ENCODE measurements at places on chromosomes 1 and 21.
A peak's percentile ranks its signal among the peaks of the same experiment; 100 is the strongest.

DNA sequence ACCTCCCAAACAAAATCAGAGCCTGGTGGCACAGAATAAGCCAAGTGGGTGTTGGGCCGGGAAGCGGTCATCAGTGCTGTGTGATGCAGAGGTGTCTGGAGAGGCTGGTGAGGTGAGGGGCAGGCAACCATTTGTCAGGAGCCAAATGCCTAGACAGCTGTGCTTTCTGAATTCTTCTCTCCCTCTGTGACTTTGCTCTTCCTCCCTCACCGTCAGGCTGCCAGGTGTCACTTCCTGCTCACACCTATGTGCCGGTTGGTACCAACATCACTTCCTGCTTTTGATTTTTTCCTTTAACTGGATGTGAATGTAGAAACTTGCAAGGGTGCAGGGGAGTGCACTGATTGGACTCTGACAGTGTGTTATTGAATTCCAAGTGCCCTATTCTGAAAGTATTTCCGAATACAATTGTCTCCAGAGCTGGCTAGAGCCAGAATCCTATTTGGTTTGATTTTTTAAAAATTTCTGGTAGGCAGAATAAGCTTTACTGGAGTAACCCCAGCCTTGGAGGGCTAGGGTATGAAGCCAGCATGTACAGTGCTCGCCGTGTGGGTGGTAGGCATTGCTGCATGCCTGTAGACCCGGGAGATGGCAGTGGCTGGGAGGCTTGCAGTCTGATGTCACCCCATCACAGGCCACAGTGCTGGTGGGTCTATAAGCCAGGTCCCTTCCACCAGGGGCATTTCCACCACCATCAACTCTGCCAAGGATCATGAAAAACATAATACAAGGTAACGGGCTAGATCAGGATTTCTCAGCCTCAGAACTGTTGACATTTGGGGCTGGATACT is 210.9 kb downstream of the KAZN start:
- H3K27ac ChIP-seq, result no peak overlapping the region
- H3K4me1 ChIP-seq, result no peaks in the 10 kb centered on the region

DNA sequence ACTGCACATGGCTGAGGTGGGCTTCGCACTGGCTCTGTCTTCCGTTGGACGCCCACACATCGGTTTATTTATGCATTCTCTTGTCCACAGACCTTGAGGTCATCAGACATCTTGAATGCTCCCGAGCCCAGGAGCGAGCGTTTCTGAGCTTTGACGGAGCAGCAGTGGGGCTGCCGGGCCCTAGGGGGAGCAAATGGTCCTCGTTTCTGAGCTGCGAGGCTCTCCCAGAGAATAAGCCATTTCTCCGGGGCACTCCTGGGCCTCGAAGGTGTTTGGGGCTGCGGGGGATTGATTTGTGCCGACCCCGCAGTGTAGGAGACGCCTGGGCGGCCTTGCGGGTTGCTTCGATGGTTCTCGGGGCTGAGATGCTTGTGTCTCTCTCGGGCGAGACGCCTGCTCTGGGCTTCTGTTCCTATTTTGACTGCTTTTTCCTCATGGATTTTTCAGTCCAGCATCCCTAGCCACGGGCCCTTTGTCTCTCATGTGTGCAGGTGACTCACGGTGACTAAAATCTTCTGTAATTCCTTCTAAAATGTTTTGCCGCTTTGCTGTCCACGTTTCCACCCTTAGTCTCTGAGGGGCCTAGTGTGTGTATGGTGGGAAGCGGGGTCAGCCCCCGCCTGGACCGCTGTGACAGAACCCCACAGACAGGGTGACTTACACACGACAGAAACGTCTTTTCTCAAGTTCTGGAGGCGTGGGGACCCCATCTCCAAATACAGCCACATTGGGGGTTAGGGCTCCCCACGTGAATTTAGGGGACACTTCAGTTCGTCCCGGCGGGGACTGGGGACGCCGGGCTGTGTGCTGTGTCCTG is 62.1 kb downstream of the FAAP20 start:
- no peaks in the 10 kb centered on the region for H3K36me3 ChIP-seq
- 0 out of 2 replicates have a peak overlapping the region, but pooled peaks have one; percentile 22 for H3K4me3 ChIP-seq
- no peak overlapping the region for H3K27ac ChIP-seq
- no peaks in the 10 kb centered on the region for H3K27me3 ChIP-seq
- no peaks in the 10 kb centered on the region for H3K4me1 ChIP-seq

DNA sequence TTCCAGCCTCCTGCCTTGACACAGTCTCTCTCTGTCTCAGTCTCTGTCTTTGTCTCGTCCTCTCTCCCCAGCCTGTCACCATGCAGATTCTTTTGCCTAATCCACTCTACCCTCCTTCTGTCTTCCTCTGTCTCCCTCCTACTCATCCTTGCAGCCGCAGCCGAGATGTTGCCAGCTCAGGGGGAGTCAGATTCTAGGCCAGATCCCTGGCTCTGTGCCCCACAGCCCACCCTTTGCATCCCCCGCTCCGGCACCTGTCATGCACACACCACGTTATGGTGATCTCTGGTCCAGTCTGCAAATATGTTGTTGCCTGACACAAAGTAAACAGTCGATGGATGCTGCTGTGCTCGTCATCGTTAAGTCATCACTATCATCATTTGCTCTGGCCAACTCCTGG is 35.5 kb upstream of the IGSF21 start:
- no peaks in the 10 kb centered on the region for H3K27me3 ChIP-seq
- no peak overlapping the region for H3K4me3 ChIP-seq
- no peaks in the 10 kb centered on the region for H3K4me1 ChIP-seq
- H3K36me3 ChIP-seq, result no peaks in the 10 kb centered on the region
- DNase-seq, result no peak
- H3K27ac ChIP-seq, result no peak overlapping the region

DNA sequence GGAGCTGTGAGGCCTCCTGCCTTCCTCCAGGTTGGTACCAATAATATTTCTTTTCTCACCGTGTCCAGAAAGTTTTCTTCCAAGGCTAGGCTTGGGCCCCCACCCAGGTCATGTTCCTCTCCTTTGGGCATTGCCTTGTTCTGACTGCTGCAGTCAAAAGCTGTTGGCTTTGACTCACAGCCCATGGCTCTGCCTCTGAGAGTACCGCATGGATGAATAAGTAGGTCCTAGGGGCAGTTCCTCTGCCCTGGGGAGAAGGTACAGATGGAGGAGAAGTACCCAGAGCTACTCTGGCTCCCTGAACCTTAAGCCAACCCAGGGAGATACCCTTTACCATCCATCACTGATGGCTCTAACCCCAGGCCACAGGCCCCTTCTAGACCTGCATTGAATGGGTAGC is 115.0 kb downstream of the NAV1 start:
- DNase-seq, result no peak
- H3K4me1 ChIP-seq, result peaks cover 8% of the 10 kb centered on the region
- no peak overlapping the region for H3K27ac ChIP-seq
- H3K27me3 ChIP-seq, result no peaks in the 10 kb centered on the region

DNA sequence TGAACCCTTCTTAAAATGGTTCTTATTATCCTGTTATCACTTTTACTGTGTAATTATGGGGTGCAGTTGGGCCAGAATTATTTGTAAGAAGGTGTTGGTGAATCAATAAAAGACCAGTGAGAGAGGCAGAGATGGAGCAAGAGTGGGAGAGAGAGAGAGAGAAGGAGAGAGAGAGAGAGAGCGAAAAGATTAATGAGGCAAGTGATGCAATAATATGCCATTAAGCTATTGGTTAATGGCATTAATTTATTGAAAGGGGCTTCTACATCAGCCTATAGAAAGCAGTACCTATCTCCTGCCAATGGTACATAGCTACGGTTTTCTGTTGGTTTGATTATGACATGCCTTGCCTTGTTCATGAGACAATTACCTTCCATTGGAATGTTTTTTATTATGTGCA is 388.7 kb downstream of the RPS6KC1 start:
- H3K4me1 ChIP-seq, result no peaks in the 10 kb centered on the region
- no peak for DNase-seq
- no peak overlapping the region for H3K4me3 ChIP-seq
- no peak overlapping the region for H3K27ac ChIP-seq
- H3K27me3 ChIP-seq, result no peaks in the 10 kb centered on the region
- H3K36me3 ChIP-seq, result no peaks in the 10 kb centered on the region

DNA sequence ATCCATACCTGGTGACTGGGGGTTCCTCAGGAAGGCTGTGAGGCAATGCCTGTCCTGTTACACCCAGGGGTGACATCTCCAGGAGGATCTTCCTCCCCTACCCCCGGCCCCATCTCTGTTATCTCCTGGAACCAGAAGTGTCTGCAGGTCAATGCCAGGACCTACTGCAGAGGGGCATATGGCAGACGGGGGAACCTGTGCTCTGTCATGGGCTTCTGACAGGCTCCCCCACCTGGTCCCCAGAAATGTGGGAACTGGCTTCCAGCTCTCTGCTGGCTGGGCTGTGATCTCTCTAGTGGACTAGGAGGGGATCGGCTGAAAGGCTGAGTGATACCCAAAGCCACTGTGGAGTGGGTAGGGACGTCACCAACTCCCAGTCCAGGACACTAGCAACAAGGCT is 21.0 kb downstream of the KCND3 start:
- no peak for DNase-seq
- no peaks in the 10 kb centered on the region for H3K4me1 ChIP-seq
- no peak overlapping the region for H3K27ac ChIP-seq
- H3K36me3 ChIP-seq, result no peaks in the 10 kb centered on the region
- H3K27me3 ChIP-seq, result no peaks in the 10 kb centered on the region

DNA sequence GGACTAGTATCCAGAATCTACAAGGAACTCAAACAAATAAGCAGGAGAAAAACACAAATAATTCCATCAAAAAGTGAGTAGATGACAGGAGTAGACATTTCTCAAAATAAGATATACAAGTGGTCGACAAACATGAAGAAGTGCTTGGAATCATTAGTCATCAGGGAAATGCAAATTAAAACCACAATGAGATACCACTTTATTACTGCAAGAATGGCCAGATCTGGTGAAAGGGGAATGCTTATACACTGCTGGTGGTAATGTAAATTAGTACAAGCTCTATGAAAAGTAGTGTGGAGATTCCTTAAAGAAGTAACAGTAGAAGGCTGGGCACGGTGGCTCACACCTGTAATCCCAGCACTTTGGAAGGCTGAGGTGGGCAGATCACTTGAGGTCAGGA is 73.8 kb downstream of the POU2F1 start:
- H3K27ac ChIP-seq, result no peak overlapping the region
- H3K36me3 ChIP-seq, result no peaks in the 10 kb centered on the region
- no peak overlapping the region for H3K4me3 ChIP-seq
- H3K27me3 ChIP-seq, result no peaks in the 10 kb centered on the region
- peaks cover 38% of the 10 kb centered on the region for H3K4me1 ChIP-seq

DNA sequence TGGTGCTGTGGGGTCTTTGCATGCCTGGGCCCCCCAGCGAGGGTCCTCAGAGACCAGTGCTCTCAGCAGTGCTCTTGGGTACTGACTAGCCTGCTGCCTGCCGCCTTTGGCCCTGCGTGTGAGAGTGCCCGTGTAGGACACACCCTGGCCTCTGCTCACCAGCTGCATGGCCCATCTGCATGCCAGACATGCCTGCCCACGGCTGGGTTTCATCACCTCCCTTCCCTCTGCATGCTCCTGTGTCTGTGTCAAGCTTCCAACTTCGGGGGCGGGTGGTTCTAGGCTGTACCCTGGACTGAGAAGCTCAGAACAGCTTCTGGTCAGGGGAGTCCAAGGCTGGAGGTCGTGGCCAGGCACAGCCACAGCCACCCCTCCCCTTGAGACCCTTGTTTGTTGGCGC is 56.9 kb downstream of the PTPRF start:
- no peaks in the 10 kb centered on the region for H3K27me3 ChIP-seq
- no peaks in the 10 kb centered on the region for H3K36me3 ChIP-seq
- no peaks in the 10 kb centered on the region for H3K4me1 ChIP-seq
- DNase-seq, result no peak
- no peak overlapping the region for H3K27ac ChIP-seq

- no peaks in the 10 kb centered on the region for H3K27me3 ChIP-seq
- H3K27ac ChIP-seq, result no peak overlapping the region
- no peak overlapping the region for H3K4me3 ChIP-seq
- peaks cover 7% of the 10 kb centered on the region for H3K36me3 ChIP-seq
These were observed 814 bp downstream of the A3GALT2 start for GRCh38 chr1:33319949-33320618.

GRCh38 chr1:205477759-205478247 is 22.0 kb upstream of the BLACAT1 start:
- no peaks in the 10 kb centered on the region for H3K27me3 ChIP-seq
- DNase-seq, result no peak
- H3K4me1 ChIP-seq, result no peaks in the 10 kb centered on the region
- H3K27ac ChIP-seq, result no peak overlapping the region

DNA sequence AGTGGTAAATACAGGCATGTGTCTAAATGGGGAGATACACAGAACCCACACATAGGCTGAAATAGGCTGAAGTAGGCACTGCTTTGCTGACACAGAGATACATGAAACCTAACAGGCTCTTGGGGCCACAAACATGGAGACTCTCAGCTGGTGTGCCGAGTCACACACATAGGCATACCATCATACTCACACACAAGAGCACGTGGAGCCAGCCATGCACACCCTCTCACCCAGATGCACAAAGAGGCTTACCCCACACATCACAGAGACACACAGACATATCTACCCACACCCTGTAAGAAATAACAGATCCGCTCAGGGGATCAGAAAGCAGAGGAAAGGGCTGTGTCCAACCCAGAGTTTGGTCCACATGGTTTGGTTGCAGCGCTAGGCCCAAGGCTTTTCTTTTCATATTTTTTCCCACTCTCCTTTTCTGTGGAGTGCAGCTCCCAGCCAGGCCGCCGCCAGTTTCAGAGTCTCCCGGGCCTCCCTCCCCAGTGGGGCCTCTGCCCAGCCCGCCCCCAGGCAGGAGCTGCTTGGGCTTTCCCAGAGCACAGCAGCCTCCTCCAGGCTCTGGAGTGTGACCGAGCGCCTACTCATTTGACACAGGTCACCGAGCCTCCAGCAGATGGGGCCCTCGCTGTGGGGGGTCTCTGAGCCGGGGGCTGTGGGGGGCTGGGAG is 3.9 kb upstream of the POU3F1 start:
- peaks cover 25% of the 10 kb centered on the region for H3K4me1 ChIP-seq
- H3K4me3 ChIP-seq, result no peak overlapping the region
- H3K27me3 ChIP-seq, result no peaks in the 10 kb centered on the region
- no peaks in the 10 kb centered on the region for H3K36me3 ChIP-seq

DNA sequence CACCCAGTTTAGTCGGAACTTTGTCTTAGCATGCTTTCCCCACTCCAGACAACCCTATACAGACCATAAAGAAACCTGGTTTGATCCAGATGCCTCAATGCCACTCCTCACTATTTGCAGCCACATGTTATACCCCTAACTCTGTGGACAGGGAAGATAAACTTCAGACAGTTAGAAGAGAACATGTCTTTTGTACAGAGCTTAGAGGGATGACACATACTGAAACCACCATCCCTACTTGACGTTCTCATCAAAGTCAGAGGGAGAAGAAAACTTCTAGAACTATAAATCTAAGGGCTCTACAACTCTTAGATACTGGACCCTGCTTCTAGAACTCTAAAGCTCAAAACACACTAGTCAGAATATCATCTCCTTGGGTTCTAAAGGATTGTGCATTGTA is 3.7 kb downstream of the SYT6 start:
- H3K27ac ChIP-seq, result no peak overlapping the region
- no peaks in the 10 kb centered on the region for H3K4me1 ChIP-seq
- H3K27me3 ChIP-seq, result no peaks in the 10 kb centered on the region
- DNase-seq, result no peak

Measured in Karpas-422 (cell line).